ENCODE measurements at places on chromosomes 13 and 19. TPM values are rescaled to one million over a fixed set of nuclear protein-coding genes. Genes with fewer than 3 reads are reported as not detected.

The CPT1C gene
- total RNA-seq, result 21.6 TPM

The KLK11 gene
- not detected for total RNA-seq

The GPR4 gene
- under 0.01 TPM for total RNA-seq

The ARRDC5 gene
- 0.11 TPM for total RNA-seq

The ZNF345 gene
- total RNA-seq, result 3.5 TPM

The SUCLA2 gene
- 53.8 TPM for total RNA-seq

The ERCC1 gene
- 77.5 TPM for total RNA-seq

The ZNF333 gene
- 21.8 TPM for total RNA-seq

The ZNF714 gene
- 9.1 TPM for total RNA-seq

The USPL1 gene
- 22.5 TPM for total RNA-seq

The KBTBD6 gene
- 11.0 TPM for total RNA-seq

Data from articular chondrocyte of knee joint (primary cell).